Ovary (tissue), 10 donors: ENCODE measurements at places on chromosomes 3 and 15. TPM values are rescaled to one million over a fixed set of nuclear protein-coding genes. Genes with fewer than 3 reads are reported as not detected.

Gene PIGB
- polyA plus RNA-seq, result 6.9 TPM

Gene TBC1D5
- 71.8 TPM for polyA plus RNA-seq

Gene GABRR3
- polyA plus RNA-seq, result not detected

Gene RLBP1
- polyA plus RNA-seq, result not detected

Gene IQCF5
- polyA plus RNA-seq, result not detected

Gene MNS1
- polyA plus RNA-seq, result 4.9 TPM

Gene CADM2
- 0.93 TPM for polyA plus RNA-seq

Gene INSYN1
- 11.9 TPM for polyA plus RNA-seq

Gene PLCH1
- 0.12 TPM for polyA plus RNA-seq

Gene USF3
- 4.8 TPM for polyA plus RNA-seq

Gene CLDN1
- polyA plus RNA-seq, result 9.9 TPM

Gene DPPA4
- polyA plus RNA-seq, result not detected

Gene ASB14
- not detected for polyA plus RNA-seq

Gene TIGIT
- polyA plus RNA-seq, result 1.00 TPM

Gene GABRB3
- polyA plus RNA-seq, result 1.3 TPM

Gene MUSTN1
- polyA plus RNA-seq, result 12.1 TPM

Gene UBE2Q2
- 22.6 TPM for polyA plus RNA-seq

Gene C15orf62
- polyA plus RNA-seq, result 0.33 TPM

Gene BSN
- polyA plus RNA-seq, result 0.41 TPM
